Fibroblast of the aortic adventitia (primary cell): ENCODE measurements at places on chromosomes 4 and X.
A peak's percentile ranks its signal among the peaks of the same experiment; 100 is the strongest.

DNA sequence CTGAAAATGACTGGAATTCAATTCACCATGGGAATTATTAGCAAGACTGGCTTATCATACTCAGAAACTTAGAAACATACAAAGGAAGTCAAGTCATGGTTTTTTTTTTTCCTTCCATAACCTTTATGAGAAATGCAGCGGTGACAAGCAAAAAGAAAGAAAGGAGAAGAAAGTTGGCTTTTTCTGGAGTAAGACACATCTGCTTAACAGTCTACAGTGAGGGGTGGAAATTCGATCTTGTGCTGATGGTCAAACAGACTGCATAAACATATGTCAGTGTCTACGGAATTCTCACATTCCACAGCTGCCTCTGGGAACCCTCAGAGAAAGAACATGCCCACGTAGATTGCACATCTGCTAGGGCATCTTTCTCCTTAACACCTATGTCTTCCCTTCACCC is 54.6 kb downstream of the PROM1 start:
- peak; percentile 53 for DNase-seq

GRCh38 chr4:1470816-1471442 is 64.7 kb upstream of the NKX1-1 start:
- DNase-seq, result no peak

- DNase-seq, result no peak
These were observed 118.7 kb downstream of the SH3RF1 start for GRCh38 chr4:169152098-169152497.

- peak; percentile 75 for DNase-seq
These were observed 1.8 kb upstream of the GABRQ start for GRCh38 chrX:152635941-152636340.

DNA sequence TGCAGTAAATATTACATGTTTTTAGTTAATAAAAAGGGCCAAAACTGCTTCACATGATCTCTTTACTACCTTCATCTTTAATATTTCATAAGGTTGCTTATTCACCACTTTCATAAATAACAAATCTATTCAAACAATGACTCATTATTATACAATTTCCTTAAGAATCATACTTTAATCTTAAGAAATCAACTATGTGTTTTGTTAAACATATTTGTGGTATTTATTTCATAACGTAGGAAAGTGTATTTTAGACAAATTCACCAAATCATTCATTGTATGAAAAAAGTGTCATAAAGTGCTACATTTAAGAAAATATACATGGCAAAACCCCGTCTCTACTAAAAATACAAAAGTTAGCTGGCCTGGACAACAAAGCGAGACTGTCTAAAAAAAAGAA is 150.5 kb upstream of the RXFP1 start:
- DNase-seq, result peak; percentile 79

GRCh38 chr4:157713342-157713741 is 459.5 kb downstream of the GASK1B start:
- DNase-seq, result no peak

- DNase-seq, result no peak
These were observed 4.3 kb downstream of the SLC9A7 start for GRCh38 chrX:46754586-46755061.

DNA sequence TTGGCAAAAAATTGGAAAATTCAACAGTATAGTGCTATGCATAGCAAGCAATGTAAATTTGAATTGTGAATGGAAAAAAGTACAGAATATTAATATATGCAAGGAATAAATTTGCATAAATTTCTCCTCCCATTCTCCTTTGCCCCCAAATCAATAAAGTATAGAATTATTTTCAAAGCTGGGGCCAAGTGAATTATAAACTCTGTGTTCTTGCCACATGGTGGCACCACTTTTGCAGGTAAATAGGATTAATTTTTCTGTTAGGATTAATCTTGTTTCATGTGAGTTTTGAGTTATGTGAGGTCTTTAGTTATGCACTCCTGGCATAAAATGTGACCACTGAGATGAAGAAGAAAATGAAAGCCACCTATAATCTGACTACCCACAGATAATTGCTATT is 19.9 kb downstream of the COPS4 start:
- peak; percentile 34 for DNase-seq

DNA sequence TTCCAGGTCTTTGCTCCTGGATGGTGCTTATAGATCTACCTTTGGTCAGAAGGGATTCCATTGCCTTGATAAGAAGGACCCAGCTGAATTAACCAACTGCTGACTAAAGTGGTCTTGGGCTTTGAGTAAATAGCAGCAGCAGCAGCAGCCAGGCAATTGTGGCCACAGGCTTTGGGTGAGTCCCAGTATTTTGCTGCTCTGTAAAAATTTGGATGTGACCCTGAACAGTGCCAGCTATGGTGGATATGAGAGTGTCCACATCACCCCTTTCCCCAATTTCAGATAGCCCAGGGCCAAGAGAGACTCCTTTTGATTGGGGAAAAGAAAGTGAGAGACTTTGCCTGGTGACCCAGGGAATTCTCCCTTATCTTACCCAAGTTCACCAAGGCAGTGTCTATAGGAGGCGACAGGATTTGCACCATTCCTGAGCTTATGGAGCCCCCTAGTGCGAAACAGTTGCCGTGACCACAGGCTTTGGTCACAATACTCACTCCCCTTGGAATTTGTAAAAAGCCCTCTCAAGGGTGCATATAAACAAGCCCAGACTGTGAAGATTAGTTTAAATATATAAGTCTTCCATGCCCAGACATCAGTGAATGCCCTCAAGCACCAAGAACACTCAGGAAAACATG is 518.0 kb downstream of the TMA16 start:
- DNase-seq, result no peak
